Stimulated activated CD4-positive, alpha-beta T cell treated with anti-CD3 and anti-CD28 coated beads, Interleukin-1b, Interleukin-23, amount 100 ng/mL, for 24 hours (primary cell): ENCODE measurements at places on chromosomes 2 and 18.

- no peak for DNase-seq
Observed at GRCh38 chr2:146659976-146660375, 1184.9 kb upstream of the ACVR2A start.

- no peak for DNase-seq
Observed at GRCh38 chr18:50169149-50169548, 25.8 kb downstream of the MYO5B start.

GRCh38 chr2:100046961-100047947 lies 95.1 kb downstream of the AFF3 start:
- no peak for DNase-seq

- no peak for DNase-seq
Observed at GRCh38 chr18:78390348-78390951, 589.2 kb upstream of the SALL3 start.

DNA sequence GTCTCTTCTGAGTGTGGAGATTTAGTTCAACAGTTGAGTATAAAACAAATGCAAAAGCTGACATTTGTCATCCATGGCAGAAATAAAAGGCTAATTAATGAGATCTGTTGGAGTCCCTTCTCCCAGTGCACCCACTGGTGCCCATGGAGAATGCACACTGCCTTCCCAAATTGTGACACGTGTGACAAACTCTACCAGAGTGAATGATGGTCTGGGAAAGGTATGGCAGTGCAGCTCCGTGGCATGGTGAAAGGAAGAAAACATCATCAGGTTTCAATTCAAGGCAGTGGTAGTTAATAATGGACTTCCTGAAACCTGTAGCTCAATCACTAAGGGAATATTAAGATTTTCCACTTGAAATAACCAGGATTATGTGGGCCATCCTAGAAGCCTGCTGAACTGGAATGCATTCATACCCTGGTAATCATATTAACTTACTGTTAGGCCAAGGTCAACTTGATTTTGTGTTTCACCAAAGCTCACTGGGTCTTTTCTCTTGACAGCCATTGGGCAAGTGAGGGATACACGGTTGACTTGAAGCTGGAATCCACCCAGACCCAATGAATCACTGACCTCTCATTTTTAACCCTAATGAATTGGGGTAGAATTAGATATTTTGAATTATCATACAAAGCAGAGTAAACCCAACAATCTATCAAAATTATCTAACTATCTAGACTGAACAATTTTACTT lies 167.6 kb downstream of the AFF3 start:
- DNase-seq = no peak

GRCh38 chr18:61569176-61569892 lies 236.1 kb downstream of the CDH20 start:
- DNase-seq = no peak

DNA sequence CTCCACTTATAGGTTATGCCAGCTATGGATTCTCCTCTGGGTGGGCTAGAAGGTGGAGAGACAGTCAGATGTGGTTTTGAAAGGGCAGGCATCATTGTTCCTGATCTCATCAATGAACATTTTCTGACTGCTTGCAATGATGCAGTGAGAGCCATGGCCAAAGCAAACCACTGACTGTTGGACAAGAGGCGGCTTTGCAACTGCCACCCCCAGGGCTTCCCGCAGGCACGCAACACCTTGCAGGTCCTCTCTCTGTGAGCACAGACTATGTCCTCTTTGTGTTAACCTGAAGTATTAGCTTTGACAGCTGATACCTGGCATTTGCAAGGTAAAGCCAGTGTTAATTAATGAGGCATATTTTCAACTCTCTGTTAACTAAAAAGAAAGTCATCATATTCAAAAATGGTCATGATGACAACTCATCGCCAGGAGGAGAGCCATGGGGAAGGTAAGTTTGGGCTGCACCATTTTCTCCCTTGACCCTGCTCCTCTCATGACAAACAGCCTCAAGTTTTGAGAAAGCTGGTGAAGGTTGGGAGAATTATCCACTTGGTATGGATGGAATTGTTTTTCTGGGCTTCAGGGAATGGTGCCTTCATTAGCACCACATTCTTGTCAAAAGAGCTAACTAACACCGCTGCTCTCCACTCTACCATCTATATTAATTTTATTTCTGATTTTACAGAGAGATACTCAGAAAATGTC lies 14.9 kb upstream of the FAM124B start:
- DNase-seq = no peak

- no peak for DNase-seq
Observed at GRCh38 chr2:127083819-127084503, 23.0 kb downstream of the BIN1 start.

- no peak for DNase-seq
Observed at GRCh38 chr2:132670496-132671150, 618 bp upstream of the LYPD1 start.

GRCh38 chr2:157178874-157179273 lies 78.6 kb upstream of the GALNT5 start:
- no peak for DNase-seq

DNA sequence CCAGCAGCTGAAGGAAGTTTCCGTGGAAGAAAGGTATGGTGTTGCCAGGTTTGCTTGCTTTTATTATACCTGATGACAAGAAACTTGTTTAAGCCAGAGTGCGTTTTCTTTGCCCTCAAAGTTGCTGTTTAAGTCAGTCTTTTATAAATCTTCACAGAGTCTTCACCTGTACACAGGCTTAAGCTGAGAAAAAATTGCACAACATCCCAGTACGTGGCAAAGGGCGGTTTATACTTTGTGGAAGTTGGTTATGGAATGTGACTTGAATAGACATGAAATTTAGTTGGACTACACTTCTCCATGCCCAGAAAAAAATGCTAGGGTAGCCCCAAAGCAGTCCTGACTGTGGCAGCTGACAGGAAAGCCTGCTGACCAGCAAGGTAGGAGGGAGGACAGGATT lies 121.5 kb downstream of the RTN4 start:
- DNase-seq = no peak

- DNase-seq = no peak
Observed at GRCh38 chr2:11987151-11987550, 240.7 kb downstream of the LPIN1 start.

- no peak for DNase-seq
Observed at GRCh38 chr2:62437785-62438184, 68.2 kb downstream of the TMEM17 start.
